ENCODE measurements at places on chromosomes 5 and 9.

DNA sequence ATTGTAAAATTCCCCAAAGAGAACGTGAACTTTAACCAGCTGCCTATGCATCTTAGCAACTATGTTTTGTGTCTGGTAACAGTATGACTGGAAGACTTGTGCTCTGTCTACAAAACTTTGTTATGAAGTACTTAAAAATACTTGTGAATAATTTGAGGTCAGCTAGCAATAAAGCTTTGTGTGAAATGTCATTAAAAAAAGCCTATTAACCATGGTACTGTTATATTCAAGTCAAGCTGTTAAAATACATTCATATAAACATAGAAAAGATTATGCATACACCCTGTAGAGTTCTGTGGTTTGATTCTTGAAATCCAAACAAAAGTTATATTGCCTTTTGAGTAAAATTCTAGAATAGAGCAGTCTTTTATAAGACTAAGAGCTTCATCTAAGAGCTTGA is 60.1 kb downstream of the VCAN start:
- DNase-seq = no peak

- no peak for DNase-seq
Observed at GRCh38 chr5:179227229-179227579, 118.1 kb downstream of the ADAMTS2 start.

DNA sequence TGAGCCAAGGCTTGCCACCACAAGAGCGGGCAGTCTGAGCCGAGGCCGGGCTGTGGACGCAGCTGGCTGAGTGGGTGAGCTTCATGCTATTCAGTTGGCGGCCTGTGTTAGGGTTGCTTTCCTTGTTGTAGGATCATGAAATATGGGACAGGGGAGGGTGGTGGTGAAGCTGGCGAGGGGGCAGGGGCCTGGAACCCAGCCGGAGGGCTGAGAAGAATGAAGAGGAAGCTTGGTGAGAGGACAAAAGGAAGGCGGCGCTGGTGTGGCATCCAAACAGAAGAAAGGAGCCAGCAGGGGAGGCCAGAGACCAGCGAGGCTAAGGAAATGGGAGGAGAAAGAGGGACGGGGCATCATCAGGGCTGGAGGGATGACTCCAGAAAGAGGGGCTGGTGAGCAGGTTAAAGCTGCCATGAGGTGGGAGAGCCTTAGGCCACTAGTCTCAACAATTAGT is 18.3 kb downstream of the RALGPS1 start:
- DNase-seq = no peak

GRCh38 chr5:22111320-22111719 is 741.8 kb downstream of the CDH12 start:
- DNase-seq = no peak

GRCh38 chr5:96714450-96714849 is 52.3 kb downstream of the CAST start:
- DNase-seq = no peak

- no peak for DNase-seq
Observed at GRCh38 chr5:5195128-5195918, 55.2 kb downstream of the ADAMTS16 start.

DNA sequence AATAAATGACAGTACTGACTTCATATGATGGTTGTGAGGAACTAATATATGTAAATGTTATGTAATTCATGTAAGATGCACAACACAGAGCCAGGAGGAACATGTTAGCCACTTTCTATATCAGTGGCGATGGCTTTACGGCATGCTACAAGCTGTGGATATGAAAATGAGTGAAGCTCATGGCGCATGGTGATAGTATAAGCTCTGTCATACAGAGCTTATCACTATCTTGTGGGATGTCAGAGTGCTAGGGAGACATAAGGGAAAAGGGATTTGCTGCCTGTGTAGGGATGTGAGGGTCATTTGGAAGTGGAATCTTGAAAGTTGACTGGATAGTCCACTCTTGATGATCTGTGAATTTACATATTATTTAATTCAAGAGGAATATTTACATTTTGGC is 13.6 kb downstream of the CPEB4 start:
- no peak for DNase-seq

- DNase-seq = no peak
Observed at GRCh38 chr5:128462330-128462729, 75.7 kb downstream of the FBN2 start.

GRCh38 chr5:77563475-77563874 is 71.4 kb upstream of the WDR41 start:
- no peak for DNase-seq

GRCh38 chr5:82982846-82983245 is 94.3 kb downstream of the TMEM167A start:
- DNase-seq = no peak

- no peak for DNase-seq
Observed at GRCh38 chr5:135176991-135177390, 143.0 kb upstream of the PITX1 start.

- DNase-seq = no peak
Observed at GRCh38 chr9:126617823-126618165, 4.1 kb downstream of the LMX1B start.

- DNase-seq = no peak
Observed at GRCh38 chr5:124741711-124742496, 4.5 kb downstream of the ZNF608 start.

GRCh38 chr5:130436430-130436829 is 532.2 kb downstream of the CHSY3 start:
- no peak for DNase-seq

GRCh38 chr5:73419117-73419464 is 29.5 kb downstream of the FOXD1 start:
- DNase-seq = no peak

All from GM12891 (cell line).